Suppressor macrophage treated with lipopolysaccharide for 4 hours (primary cell): ENCODE measurements at places on chromosomes 12 and 14.

DNA sequence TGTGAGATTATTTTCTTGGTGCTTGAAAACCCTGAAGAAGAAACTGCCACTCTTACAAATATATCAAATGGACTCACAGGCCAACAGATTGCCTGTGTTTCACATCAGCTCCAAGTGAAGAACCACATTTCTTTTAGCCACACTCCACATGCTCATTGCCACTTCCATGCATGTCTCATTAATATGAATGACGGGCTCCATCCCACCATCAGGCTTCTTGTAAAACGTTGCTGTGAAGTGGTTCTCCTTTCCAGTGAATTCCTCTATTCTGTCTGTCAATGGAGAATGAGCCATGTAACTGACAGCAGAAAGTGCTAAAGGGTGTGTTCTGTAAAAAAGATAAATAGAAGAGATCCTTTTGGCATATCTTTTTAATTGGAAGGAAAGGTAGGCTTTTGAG lies 188.2 kb upstream of the RMST start:
- no peak for DNase-seq

GRCh38 chr14:64692986-64693809 lies 11.0 kb upstream of the PLEKHG3 start:
- DNase-seq = peak; percentile 71

DNA sequence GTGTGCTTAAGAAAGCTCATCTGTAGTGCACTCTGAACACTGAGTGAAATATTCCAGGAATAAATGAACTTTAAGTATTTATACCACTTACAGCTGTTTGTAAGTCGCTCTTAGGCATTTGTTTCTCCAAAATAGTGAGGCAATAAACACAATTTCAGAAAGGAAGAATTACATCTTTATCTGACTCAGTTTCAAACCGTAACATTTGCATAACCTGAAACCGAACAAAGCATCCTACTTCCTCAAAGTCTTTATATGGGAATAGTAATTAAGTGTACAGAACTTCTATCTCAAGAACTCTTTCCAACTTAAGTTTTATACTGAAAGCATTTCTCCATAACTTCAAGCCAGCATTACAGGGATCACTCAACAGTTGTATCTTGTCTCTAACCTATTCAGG lies 58.4 kb downstream of the SOX5 start:
- no peak for DNase-seq

DNA sequence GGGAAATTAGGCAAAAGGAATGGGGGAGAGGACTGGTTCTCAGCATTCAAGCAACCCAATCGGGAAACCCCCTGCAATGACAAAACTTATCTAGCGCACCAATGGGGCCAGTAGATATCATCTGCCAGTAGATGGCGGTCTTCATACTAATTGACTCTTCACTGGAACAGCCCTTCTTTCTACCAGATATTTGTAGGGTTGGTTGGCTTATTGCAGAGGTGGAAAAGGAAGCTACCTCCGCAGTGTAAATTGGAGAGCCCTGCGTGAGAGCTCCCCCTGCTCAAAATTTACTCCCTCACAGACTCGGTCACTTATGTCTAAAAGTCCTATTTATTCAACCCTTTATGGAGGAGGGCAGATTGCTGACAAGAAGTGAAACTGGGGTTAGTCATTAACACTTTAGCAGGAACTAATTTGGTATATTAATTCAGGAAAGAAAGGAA lies 166.1 kb upstream of the CCND2 start:
- DNase-seq = peak; percentile 91

DNA sequence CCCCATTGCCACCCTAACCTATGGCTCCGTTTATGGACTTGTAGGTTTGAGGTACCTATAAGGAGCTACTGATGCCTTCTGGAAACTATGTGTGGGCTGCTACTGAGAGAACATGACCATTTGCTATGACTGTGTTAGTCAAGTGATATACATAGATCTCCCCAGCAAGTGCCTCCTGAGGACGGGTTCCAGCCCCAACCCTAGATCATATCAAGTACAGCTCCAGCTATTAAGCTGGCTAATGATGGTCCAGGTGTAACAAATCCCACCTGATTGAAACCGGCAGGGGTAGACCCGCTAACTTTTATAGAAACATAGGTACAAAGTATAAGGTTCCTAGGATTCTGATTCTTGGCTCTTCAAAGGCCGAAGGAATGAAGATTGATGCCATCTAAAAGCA lies 23.7 kb downstream of the NINJ2 start:
- DNase-seq = no peak

DNA sequence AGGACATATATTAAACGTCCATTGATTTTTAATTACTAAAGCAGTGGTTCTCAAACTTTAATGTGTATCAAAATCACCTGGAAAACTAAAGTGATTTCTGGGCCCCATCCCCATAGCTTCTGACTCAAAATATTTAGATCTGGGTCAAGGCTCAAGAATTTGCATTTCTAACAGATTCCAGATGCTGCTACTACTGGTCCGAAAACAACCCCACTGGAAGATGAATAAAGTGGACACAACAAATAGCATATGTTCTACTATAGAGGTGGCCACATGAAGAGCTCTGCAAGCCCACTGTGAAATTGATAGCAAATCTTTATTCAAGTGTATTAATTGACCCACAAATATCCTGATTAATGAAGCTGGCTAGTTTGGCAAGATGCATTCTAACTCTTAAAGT lies 69.4 kb downstream of the SPATA7 start:
- DNase-seq = no peak

DNA sequence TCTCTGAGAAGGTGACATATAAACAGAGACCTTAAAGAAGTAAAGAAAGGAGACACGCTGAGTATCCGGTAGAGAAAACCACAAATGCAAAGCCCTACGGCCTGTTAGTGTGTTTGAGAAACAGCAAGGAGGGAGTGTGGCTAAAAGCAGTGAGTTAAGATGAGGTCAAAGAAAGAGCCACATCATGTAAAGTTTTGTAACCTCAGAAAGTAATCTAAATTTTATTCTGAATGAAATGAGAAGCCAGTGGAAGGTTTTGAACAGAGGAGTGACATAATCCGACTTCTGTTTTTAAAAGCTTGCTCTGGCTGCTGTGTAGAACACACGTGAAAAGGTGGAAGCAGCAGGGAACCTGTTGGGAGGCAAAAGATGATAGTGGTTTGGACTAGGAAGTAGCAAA lies 32.6 kb downstream of the PPP2R5E start:
- DNase-seq = no peak

DNA sequence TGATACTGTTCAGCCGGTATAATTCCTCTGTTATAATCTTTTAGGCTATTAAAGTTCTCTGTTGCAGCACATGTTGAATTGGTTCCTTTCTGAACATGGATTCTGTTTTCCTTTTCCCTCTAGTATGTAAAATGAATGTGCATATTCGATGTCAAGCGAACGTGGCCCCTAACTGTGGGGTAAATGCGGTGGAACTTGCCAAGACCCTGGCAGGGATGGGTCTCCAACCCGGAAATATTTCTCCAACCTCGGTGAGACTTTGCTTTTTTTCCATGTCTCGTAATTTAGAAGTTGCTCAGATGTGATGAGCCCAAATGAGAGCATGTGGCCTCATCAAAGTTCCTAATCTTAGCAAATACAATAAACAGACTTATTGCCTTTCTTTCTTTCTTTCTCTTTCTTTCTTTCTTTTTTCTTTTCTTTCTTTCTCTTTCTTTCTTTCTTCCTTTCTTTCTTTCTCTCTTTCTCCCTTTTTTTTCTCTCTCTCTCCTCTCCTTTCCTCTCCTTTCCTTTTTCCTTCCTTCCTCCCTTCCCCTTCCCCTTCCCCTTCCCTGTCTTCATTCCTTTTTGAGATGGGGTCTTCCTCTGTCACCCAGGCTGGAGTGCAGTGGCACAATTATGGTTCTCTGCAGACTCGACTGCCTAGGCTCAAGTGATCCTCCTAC lies 131.9 kb downstream of the PRKCH start:
- no peak for DNase-seq

GRCh38 chr12:116524964-116525379 lies 34.2 kb upstream of the MAP1LC3B2 start:
- DNase-seq = no peak

DNA sequence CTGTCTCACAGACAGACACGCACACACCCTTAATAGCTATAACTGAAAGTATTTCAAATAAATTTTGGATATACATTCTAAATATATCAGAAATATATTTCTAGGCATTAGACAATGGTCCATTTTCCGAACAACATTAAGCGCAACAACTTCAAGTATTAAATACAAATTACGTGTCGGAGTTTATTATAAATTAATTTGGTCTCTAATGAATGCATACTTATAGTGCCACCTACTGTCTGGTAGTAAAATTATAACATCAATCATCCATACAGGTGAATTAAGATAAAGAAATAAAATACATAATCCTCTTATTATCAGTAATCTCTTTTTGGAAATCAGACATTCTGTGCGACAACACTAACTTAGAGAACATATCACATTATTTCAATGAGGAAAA lies 27.2 kb upstream of the CMAS start:
- DNase-seq = no peak

GRCh38 chr12:79546466-79547043 lies 144.2 kb downstream of the PAWR start:
- no peak for DNase-seq

GRCh38 chr12:95147866-95148265 lies 69.4 kb downstream of the FGD6 start:
- DNase-seq = no peak

GRCh38 chr12:2924019-2924418 lies 33.3 kb downstream of the TULP3 start:
- DNase-seq = no peak

- no peak for DNase-seq
Measured at GRCh38 chr12:124044809-124045321, 71.8 kb downstream of the ZNF664 start.

GRCh38 chr14:55026441-55026792 lies 482 bp downstream of the WDHD1 start:
- DNase-seq = no peak

DNA sequence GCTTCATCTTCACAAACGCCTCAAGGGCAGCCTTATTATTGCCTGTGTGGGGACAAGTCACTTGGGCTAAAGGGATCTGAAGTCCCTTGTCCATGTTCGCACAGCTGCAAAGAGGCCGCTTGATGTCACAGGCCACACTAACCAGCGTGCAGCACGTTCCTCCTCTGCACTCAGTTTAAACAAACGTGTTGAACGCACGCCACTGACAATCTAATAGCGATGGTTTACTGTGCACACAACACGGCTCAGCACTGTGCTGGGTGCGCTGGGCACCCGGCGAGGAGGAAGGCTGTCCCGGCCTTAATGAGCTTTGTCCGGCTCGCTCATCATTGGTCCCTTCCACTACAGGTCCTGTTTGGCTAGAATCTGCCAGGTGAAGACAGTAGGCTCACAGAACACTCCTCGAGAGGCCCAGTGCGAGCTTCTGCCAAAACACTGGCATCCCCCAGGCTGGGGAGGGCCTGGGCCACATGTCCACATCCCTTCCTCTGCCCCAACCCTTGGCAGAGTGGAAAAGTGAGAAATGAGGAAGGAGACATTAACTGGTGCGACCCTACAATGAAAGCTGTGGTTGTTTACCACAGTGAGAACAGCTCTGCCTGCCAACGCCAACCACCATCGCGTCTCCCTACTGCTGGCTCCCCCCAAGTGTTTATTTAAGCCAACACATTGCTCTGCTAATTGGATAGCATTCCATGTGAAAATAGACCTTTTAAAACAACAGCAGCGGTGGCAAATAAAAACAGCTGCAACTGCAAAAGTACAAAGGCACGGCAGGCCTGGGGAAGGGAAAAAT lies 113.2 kb downstream of the RBM19 start:
- DNase-seq = no peak

DNA sequence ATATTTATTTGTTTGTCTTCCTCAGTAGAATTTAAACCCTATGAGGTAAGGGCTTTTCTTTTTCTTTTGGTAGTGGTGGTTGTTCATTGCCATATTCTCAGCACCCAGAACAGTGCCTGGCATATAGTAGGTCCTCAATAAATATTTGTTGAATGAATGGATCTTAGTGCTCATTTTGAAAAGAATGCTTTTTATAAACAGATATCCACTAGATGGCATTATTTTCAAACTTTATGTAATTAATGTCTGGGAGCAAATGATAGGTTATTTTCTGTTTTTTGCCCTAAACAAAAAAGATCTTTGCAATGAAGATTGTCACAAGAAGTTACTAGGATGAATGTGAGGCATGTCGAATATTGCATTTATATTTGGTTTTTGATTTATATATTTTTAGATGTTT lies 64.1 kb downstream of the RAD51B start:
- DNase-seq = peak; percentile 41

GRCh38 chr14:104973135-104973384 lies 5.1 kb downstream of the AHNAK2 start:
- no peak for DNase-seq

- no peak for DNase-seq
Measured at GRCh38 chr14:55832974-55833373, 253.0 kb downstream of the KTN1 start.

DNA sequence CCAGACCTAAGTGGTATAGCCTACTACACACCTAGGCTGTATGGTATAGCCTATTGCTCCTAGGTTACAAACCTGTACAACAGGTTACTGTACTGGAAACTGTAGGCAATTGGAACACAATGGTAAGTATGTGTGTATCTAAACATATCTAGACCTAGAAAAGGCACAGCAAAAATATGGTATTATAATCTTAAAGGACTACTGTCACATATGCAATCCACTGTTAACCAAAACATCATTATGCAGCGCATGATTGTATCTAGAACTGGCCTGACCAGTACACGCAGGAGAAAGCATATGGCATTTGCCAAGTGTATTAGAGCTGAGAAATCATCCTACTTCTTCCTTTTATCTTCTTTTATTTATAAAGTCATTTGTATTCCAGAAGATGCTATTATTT lies 75.5 kb downstream of the SLC8A3 start:
- DNase-seq = no peak

- DNase-seq = peak; percentile 53
Measured at GRCh38 chr14:50362764-50363713, 33.6 kb downstream of the CDKL1 start.

- no peak for DNase-seq
Measured at GRCh38 chr14:54816450-54816849, 86.2 kb downstream of the GCH1 start.

GRCh38 chr12:62760779-62761178 lies 174.2 kb downstream of the PPM1H start:
- DNase-seq = no peak

DNA sequence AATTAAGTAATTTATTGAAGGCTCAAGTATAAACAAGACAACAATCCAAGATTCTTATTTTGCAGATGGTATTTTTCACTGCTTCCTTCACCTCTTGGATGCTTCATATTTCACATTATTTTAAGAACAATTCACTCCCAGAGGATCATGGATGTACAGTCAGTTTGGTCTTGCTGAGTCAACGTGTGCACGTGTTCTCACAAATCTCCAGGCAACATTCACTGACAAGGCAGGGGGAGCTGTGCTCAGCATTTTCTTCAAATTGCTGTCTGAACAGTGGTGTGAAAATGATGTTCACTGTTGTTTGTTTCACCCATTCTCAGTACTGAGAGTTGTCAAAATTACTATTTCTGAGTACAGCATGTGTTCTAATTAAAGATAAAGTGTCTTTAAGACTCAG lies 118.3 kb upstream of the SLC38A4 start:
- DNase-seq = peak; percentile 9

DNA sequence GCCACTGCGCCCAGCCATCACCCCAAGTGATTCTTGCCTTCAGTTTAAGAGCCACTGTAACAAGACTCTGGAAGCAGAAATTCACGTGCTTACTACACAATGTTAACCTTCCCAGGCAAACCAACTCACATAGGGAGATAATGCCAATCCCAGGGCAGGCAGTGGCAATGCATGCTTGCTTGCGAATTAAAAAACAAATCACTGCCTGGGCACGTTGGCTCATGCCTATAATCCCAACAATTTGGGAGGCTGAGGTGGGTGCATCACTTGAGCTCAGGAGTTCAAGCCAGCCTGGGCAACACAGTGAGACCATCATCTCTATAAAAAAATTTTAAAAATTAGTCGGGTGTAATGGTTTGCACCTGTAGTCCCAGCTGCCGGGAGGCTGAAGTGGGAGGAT lies 37.8 kb upstream of the P2RX4 start:
- DNase-seq = no peak
